ENCODE measurements at places on chromosomes 7 and 10.
A peak's percentile ranks its signal among the peaks of the same experiment; 100 is the strongest.

DNA sequence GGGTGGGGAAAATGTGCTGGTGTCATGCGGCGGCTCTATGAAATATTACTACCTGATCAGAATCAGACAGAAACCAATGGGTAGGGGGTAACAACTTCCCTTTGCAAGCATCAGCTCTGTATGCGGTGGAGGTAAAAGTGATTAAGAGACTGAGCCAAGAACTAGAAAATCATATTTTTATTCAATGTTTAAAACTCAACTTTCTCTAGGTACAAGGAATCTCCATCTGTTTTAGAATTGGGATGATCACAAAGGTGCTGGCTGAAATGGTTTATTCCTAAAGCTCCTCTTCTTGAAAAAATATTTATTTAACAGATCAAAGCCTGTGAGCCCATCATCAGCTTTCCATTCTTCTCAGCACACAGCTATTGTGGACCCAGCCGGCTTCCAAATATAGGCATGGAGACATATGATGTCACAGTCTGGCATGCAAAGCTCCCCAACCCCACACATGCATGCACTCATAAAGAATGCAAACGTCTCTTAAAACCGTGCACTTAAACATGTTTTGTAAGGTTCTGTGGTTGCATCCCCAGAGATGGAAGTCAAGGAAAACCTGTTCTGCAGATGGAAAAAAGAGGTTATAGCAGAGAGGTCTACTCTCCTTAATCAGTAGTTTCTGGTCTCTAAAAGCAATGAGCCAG lies 126.0 kb downstream of the SKIDA1 start:
- no peak for DNase-seq

DNA sequence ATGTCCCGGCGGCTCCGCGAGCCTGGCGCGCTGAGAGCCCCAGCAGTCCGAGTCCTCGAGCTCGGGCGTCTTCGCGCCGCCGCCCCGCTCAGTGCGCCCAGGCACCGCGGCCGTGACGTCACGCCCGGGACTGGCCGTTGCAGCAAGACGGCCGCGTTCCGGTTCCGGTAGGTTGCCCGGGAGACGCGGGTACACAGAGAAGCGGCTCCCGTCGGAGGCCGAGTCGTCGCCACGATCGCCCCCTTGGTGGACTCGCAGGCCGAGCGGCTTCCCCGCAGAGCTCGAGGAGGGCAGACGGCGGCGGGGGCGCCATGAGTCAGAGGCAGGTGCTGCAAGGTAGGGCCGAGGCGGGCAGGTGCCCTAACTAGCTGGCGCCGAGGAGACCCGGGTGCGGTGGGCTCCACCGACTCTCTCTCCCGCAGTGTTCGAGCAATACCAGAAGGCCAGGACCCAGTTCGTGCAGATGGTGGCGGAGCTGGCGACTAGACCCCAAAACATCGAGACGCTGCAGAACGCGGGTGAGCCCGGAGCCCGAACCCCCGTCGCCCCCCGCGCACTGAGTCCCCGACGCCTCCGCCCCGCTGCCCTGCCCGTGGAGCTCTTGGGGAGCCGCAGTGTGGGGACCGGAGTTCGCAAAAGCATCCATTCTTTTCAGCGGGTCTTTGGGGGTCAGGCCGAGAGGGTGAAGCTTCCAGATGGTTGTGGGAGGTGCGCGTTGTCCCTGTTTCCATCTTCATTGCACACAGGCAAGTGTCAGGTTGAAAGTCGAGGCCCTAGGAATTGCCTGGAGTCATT lies at the start of gene SPAG6:
Gene SPAG6 (plus strand): TSS at position 196 of the 795 bp plus-strand sequence. CDS start 116 bp downstream, at position 312.
- peak; percentile 49 for DNase-seq

DNA sequence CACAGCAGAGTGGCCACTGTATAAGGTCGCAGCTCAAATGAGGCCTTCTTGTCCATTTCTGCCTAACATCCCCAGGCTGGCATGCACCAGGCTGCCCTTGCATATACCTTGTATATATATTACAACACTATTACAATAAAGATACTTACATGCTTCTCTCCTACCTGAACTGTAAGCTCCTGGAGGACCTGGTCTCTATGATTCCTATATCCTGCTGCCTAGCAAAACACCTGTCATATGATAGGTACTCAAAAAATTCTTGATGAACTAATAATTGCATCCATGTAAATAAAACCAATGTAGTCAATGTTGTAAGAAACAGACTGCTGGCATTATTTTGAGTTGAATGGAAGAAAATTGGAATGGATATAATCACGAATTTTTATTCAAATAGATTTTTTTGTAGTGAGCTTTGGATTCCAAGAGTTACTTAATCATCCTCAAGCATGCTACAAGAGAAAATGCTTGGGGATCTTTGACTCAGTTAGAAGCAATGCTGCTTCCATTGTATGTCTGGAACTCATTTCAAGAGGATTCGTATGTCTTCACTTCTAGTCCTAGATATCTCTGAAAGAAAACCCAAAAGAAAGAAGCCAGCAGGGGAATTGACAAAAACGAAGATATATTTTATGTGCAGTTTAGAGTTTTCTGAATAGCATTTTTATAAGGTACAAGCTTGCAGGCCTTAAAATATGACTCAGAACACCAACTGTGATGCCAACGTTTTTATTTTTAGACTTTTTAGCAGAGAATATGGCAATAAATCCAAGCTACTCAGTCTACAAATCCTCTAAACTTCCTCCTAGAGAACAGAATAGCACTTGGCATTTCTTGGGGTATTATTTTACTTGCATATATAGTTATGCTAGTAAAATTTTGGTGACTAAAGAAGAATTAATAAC lies 53.1 kb downstream of the OSBPL3 start:
- DNase-seq = no peak

DNA sequence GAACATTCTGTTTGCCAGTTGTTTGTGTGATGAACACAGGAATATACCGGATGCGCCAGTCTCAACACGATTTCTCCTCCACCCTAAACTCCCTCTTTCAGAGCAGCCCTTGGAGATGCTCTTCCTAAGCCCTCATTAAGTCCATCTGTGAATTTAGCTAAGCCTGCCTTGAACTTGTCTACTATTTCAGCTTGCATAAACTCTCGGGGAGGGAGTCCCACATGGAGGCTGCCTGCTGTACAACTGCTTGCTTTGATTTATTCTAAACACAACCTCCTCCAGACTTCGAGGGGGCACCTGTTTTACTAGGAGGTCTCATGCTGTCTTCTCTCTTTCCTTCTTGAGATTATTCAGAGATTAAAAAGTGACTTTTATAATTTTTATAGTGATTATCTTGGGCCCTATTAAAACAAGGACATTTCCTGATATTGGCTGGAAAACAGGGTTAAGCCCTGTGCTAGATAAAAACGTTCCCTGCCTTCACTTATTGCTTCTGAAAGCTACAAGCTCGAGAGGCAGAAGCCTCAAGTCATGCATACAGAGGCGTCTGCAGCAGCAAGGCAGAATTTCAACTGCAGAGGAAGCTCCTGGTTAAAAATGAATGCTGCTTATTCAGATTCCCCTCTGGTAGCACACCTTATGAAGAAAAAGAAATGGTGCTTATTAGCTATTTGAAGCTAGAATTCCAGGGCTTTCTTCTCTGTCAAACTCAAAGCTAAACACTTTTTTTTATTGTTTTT lies 174.3 kb downstream of the FANK1 start:
- DNase-seq = no peak

GRCh38 chr7:1662101-1662500 lies 8.0 kb upstream of the ELFN1 start:
- no peak for DNase-seq
